ENCODE measurements at places on chromosomes 16 and 17.
A peak's percentile ranks its signal among the peaks of the same experiment; 100 is the strongest.

- DNase-seq: no peak
Measured at GRCh38 chr16:49932946-49933345, 77.0 kb upstream of the ZNF423 start.

- DNase-seq: no peak
Measured at GRCh38 chr16:70646260-70647241, at the start of gene IL34. Gene IL34 (plus strand): TSS chr16:70646559. CDS start chr16:70646948, 389 bp downstream.

- peak; percentile 77 for DNase-seq
Measured at GRCh38 chr17:17305281-17305801, 2.2 kb downstream of the NT5M start.

DNA sequence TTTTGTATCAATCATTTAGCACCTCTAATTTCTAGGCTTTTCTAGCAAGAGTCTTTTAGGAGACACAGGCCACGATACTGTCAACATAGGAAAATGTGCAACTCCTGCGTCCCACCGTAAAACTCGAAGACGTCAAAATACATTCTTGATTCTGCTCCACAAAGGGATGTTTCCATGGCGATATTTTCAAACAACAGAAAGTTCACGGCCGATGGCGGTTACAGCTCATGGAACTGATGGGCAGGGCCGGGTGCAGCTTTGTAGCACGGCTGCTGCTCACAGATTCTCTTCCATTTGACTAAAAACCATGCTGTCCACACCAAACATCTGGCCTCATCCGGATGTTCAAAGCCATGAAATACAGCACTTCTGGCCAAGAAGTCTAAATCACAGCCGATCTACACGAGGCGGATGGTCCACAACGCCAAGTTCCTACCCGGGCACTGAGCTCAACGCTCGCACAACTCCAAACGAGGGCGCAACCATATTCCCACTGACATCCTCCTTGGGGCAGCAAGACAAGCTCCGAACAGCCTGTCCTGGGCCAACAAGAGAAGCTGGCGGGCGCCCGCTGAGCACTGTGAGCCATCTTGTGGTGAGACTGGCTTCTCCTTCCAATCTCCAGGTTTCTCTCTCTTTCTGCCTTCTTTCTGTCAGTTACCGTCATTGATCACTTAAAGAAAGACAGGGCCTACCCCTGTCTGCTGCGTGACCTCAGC, 79.8 kb downstream of the ZNF778 start:
- DNase-seq: no peak

GRCh38 chr16:81774348-81774747, 4.7 kb upstream of the PLCG2 start:
- DNase-seq: no peak
